ENCODE measurements at places on chromosomes 3 and 15. TPM values are rescaled to one million over a fixed set of nuclear protein-coding genes. Genes with fewer than 3 reads are reported as not detected.

SI gene
- not detected for total RNA-seq

EXD1 gene
- not detected for total RNA-seq

GP9 gene
- not detected for total RNA-seq

ROPN1 gene
- total RNA-seq, result 0.67 TPM

ISLR gene
- total RNA-seq, result 22.7 TPM

PRSS50 gene
- 0.32 TPM for total RNA-seq

ENTPD3 gene
- total RNA-seq, result 0.12 TPM

C3orf20 gene
- not detected for total RNA-seq

CPN2 gene
- total RNA-seq, result 0.56 TPM

- H3K4me3 ChIP-seq, result no peak overlapping the region
- peaks cover 14% of the 10 kb centered on the region for H3K4me1 ChIP-seq
- H3K27ac ChIP-seq, result no peak overlapping the region
- peak; percentile 9 for DNase-seq
Measured at GRCh38 chr3:128343287-128344051, 123.2 kb downstream of the DNAJB8 start.

DNA sequence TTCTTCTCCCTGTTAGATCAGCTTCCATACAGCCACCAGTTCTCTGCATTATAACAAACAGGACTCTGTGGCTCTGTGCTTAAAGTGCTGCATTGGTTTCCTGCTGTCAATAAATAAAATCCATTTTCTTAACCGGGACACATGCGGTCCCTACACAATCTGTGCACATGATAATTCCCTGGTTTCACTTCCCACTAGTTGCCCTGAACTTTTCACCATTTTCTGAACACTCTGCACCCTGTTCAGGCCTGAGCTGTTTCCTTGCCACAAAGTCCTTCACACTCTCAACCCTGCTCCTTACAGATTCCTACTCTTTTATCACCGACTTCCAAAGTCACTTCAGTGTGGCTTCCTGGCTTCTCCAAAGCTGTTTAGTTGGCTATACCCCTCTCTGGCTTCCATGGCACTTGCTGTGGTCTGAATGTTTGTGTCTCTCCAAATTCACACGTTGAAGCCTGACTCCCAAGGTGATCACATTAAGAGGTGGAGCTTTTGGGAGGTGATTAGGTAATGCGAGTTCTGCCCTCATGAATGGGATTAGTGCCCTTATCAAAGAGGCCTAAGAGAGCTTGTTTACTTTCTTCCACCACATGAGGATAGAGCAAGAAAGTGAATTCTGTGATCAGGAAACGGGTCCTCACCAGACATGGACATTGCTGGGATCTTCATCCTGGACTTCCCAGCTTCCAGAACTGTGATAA lies 233.4 kb downstream of the CHST2 start:
- H3K27me3 ChIP-seq, result no peaks in the 10 kb centered on the region
- H3K27ac ChIP-seq, result no peak overlapping the region
- H3K4me1 ChIP-seq, result no peaks in the 10 kb centered on the region
- DNase-seq, result no peak

- no peak for DNase-seq
- no peak overlapping the region for H3K27ac ChIP-seq
- H3K4me3 ChIP-seq, result no peak overlapping the region
- H3K36me3 ChIP-seq, result peaks cover 54% of the 10 kb centered on the region
Measured at GRCh38 chr3:138297876-138298275, 31.8 kb downstream of the NME9 start.

DNA sequence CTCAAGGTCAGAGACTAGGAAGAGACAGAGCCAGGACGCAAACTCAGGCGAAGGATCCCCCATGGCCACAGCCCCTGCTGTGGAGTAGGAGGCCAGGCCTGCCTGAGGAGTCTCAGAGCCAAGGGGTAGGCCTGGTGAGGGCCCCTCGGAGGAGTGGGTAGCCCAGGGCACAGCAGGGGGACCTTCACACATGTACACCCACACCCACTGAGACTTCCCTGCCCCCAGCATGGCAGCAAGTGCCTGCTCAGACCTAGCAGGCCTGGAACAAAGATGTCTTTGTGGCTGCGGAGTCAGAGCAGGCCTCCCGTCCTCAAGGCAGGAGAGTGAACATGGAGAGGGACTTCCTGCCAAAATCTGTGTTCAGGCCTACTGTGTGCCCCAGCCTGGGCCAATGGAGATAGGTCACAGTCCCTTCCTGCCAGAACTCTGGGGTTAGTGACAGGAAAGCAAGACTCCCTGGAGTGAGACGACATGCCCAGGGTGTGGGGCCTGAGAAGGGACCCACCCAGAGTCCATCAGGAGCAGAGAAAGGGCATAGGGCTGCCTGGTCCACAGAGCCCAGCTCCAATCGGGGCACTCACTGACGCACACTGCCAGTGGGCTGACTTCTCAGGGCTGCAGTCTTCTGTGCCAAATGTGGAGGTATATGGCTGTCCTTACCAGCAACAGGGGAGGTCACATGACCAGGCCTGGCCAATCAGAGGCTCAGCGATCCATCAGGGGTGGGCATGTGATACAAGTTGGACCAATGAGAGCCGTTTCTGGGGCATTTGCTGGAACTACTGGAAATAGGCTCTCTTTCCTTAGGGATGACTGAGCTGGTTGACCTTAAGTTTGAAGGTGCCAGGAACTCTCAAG lies 2.3 kb downstream of the GRIP2 start:
- no peaks in the 10 kb centered on the region for H3K36me3 ChIP-seq
- H3K27ac ChIP-seq, result peak overlapping the region; percentile 69

- H3K36me3 ChIP-seq, result no peaks in the 10 kb centered on the region
- no peaks in the 10 kb centered on the region for H3K27me3 ChIP-seq
- H3K27ac ChIP-seq, result no peak overlapping the region
- DNase-seq, result no peak
- H3K4me3 ChIP-seq, result no peak overlapping the region
Measured at GRCh38 chr15:80401456-80401855, 2.7 kb upstream of the ARNT2 start.

- DNase-seq, result no peak
- H3K36me3 ChIP-seq, result no peaks in the 10 kb centered on the region
- H3K4me1 ChIP-seq, result no peaks in the 10 kb centered on the region
- H3K27ac ChIP-seq, result no peak overlapping the region
- H3K27me3 ChIP-seq, result no peaks in the 10 kb centered on the region
Measured at GRCh38 chr3:1456781-1457311, 364.0 kb downstream of the CNTN6 start.

GRCh38 chr3:97970956-97971620 lies 1.1 kb downstream of the RIOX2 start:
- no peaks in the 10 kb centered on the region for H3K36me3 ChIP-seq
- no peaks in the 10 kb centered on the region for H3K27me3 ChIP-seq
- no peaks in the 10 kb centered on the region for H3K4me1 ChIP-seq
- H3K4me3 ChIP-seq, result peak overlapping the region; percentile 72
- no peak overlapping the region for H3K27ac ChIP-seq

- no peaks in the 10 kb centered on the region for H3K27me3 ChIP-seq
- H3K4me3 ChIP-seq, result no peak overlapping the region
- H3K36me3 ChIP-seq, result no peaks in the 10 kb centered on the region
- no peak overlapping the region for H3K27ac ChIP-seq
- no peaks in the 10 kb centered on the region for H3K4me1 ChIP-seq
Measured at GRCh38 chr15:97692301-97693015, 268.0 kb upstream of the ARRDC4 start.

- no peaks in the 10 kb centered on the region for H3K27me3 ChIP-seq
- DNase-seq, result no peak
- H3K36me3 ChIP-seq, result no peaks in the 10 kb centered on the region
- H3K27ac ChIP-seq, result no peak overlapping the region
Measured at GRCh38 chr3:34016925-34017587, 218.6 kb downstream of the PDCD6IP start.

DNA sequence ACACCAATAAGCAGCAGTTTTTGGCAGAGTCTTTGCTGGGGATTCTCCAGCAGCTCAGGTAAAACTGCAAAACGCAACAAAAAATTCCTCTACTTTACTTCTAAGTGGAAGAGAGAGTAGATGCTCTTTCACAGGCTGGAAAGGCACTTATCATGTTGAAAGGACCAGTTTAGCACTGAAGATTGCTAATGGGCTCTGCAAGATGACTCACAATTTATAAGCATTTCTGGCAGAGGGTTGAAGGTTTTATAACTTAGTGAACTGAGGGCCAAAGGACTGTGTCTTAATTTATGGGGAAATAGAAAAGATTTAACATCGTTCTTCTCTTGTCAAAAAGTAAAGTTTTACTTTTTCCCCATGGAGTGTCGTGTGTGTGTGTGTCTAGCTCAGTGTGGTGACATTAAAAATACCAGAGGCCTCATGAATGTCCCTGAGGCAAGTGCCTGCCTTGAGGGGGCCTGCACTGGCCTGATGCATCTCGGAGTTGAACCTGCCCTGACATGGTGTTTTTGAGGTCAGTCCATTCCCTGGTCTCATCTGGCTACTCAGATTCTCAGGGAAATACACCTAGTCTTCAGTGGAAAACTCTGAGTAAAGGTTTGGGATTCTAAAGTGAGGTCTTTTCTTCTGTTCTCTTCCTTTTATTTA lies 1092.0 kb downstream of the NAALADL2 start:
- H3K27me3 ChIP-seq, result no peaks in the 10 kb centered on the region
- H3K4me1 ChIP-seq, result no peaks in the 10 kb centered on the region
- no peaks in the 10 kb centered on the region for H3K36me3 ChIP-seq
- DNase-seq, result no peak
- H3K4me3 ChIP-seq, result no peak overlapping the region
- H3K27ac ChIP-seq, result no peak overlapping the region

DNA sequence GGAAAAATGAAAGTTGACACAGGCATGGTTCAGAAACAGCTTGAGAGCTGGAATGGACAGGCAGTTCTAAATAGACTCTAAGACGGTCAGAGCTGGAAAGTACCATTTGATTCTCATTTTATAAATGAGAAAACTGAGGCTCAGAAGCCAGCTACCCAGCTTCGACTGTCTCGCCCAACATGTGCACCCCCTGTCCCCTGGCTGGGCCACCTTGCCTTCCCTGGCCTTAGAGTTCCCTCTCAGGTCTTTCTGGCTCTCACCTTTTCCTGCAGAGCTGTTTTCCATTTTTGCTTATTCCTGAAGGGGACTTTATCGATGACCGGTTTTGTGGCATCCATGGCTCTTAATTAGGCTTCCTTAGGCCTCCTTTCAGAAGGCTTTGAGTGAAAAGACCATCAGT lies 17.3 kb upstream of the DOCK3 start:
- H3K4me1 ChIP-seq, result no peaks in the 10 kb centered on the region
- H3K27me3 ChIP-seq, result no peaks in the 10 kb centered on the region
- no peak overlapping the region for H3K4me3 ChIP-seq
- no peak for DNase-seq

GRCh38 chr3:354432-354831 lies 157.9 kb downstream of the CHL1 start:
- no peaks in the 10 kb centered on the region for H3K4me1 ChIP-seq
- no peak for DNase-seq

DNA sequence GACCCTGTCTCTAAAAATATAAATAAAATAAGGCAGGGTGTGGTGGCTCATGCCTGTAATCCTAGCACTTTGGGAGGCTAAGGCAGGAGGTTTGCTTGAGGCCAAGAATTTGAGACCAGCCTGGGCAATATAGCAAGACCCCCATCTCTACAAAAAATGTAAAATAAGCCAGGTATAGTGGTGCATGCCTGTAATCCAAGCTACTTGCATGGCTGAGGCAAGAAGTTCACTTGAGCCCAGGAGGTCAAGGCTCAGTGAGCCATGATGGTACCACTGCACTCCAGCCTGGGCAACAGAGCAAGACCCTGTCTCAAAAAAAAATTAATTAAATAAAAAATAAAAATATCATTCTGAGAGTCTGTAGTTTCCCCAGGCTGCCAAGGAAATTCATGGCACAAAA lies 4.1 kb upstream of the JAGN1 start:
- peaks cover 7% of the 10 kb centered on the region for H3K4me1 ChIP-seq
- H3K36me3 ChIP-seq, result no peaks in the 10 kb centered on the region
- H3K27ac ChIP-seq, result no peak overlapping the region
- no peak for DNase-seq
- H3K27me3 ChIP-seq, result no peaks in the 10 kb centered on the region
- H3K4me3 ChIP-seq, result no peak overlapping the region

DNA sequence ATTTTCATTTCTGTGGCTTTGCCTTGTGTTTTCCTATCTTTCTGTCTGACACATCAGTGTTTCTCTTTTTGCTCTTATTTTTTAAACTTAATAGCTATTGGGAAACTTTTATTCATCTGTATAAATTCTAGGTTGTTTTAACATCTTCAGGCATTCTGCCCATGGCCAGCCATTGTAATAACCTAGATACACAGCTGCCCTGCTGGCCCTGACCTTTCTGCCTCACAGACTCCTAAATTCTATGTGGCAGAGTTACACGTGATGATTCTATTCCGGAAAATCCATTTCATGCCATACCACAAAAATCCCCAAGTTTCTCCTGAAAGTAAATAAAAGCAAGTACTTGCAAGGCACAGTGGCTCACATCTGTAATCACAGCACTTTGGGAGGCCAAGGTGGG lies 150.1 kb downstream of the UACA start:
- H3K27me3 ChIP-seq, result no peaks in the 10 kb centered on the region
- H3K27ac ChIP-seq, result no peak overlapping the region
- H3K4me1 ChIP-seq, result no peaks in the 10 kb centered on the region
- H3K36me3 ChIP-seq, result no peaks in the 10 kb centered on the region
- DNase-seq, result no peak

DNA sequence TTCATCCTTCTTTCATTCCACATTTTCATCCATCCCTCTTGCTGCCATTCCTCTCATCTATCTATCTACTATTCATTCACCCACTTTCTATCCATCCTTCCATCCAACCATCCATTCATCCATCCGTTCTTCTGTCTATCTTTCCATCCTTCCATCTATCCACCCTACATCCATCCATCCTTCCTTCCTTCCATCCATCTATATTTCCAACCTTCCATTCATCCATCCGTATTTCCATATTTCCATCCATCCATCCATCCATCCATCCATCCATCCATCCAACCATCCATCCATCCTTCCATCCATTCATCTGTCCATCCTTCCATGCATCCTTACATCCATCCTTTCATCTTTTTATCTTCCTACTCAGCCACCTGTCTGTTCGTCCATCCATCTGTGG lies 14.0 kb downstream of the SLC6A20 start:
- H3K27ac ChIP-seq, result no peak overlapping the region
- DNase-seq, result no peak
- no peak overlapping the region for H3K4me3 ChIP-seq
- no peaks in the 10 kb centered on the region for H3K36me3 ChIP-seq

- no peak overlapping the region for H3K4me3 ChIP-seq
- peak overlapping the region; percentile 4 for H3K27ac ChIP-seq
- no peaks in the 10 kb centered on the region for H3K36me3 ChIP-seq
- H3K27me3 ChIP-seq, result no peaks in the 10 kb centered on the region
- peaks cover 30% of the 10 kb centered on the region for H3K4me1 ChIP-seq
- DNase-seq, result peak; percentile 76
Measured at GRCh38 chr3:122942937-122943827, 84.4 kb downstream of the SEMA5B start.

GRCh38 chr15:52518487-52519371 lies 10.0 kb downstream of the MYO5A start:
- peaks cover 4% of the 10 kb centered on the region for H3K4me1 ChIP-seq
- H3K27me3 ChIP-seq, result no peaks in the 10 kb centered on the region
- DNase-seq, result no peak
- no peak overlapping the region for H3K4me3 ChIP-seq
- H3K27ac ChIP-seq, result no peak overlapping the region
- H3K36me3 ChIP-seq, result no peaks in the 10 kb centered on the region

- no peaks in the 10 kb centered on the region for H3K4me1 ChIP-seq
- no peak overlapping the region for H3K27ac ChIP-seq
- H3K36me3 ChIP-seq, result no peaks in the 10 kb centered on the region
- DNase-seq, result no peak
Measured at GRCh38 chr3:60933824-60934223, 317.4 kb downstream of the FHIT start.

GRCh38 chr3:8343058-8343457 lies 158.6 kb upstream of the LMCD1 start:
- H3K4me1 ChIP-seq, result no peaks in the 10 kb centered on the region
- no peaks in the 10 kb centered on the region for H3K36me3 ChIP-seq
- no peaks in the 10 kb centered on the region for H3K27me3 ChIP-seq
